ENCODE measurements at places on chromosomes 3 and 15. TPM values are rescaled to one million over a fixed set of nuclear protein-coding genes. Genes with fewer than 3 reads are reported as not detected.

CCR3 gene
- total RNA-seq = not detected

NLGN1 gene
- not detected for total RNA-seq

NCBP2 gene
- total RNA-seq = 45.7 TPM

PLSCR5 gene
- total RNA-seq = not detected

HRH1 gene
- 6.1 TPM for total RNA-seq

CX3CR1 gene
- total RNA-seq = 0.04 TPM

GPR176 gene
- 7.7 TPM for total RNA-seq

ZNF280D gene
- total RNA-seq = 13.9 TPM

TMEM108 gene
- total RNA-seq = not detected

HACL1 gene
- total RNA-seq = 23.7 TPM

SLC24A5 gene
- not detected for total RNA-seq

SERPINI2 gene
- total RNA-seq = not detected

CACNA2D2 gene
- 0.48 TPM for total RNA-seq

ITGB5 gene
- total RNA-seq = 460 TPM

WDR93 gene
- 0.26 TPM for total RNA-seq

GOLGA8R gene
- total RNA-seq = 0.07 TPM

ATRIP gene
- total RNA-seq = 7.7 TPM

C3orf49 gene
- total RNA-seq = not detected

ZNF710 gene
- 19.9 TPM for total RNA-seq

ITIH1 gene
- not detected for total RNA-seq

HAPLN3 gene
- 23.6 TPM for total RNA-seq

CAMK1 gene
- 16.4 TPM for total RNA-seq

MNS1 gene
- 2.4 TPM for total RNA-seq

EXD1 gene
- total RNA-seq = 0.35 TPM

REC114 gene
- not detected for total RNA-seq

NEK10 gene
- 0.64 TPM for total RNA-seq

CCR9 gene
- total RNA-seq = not detected

LINGO1 gene
- total RNA-seq = 11.1 TPM

SLC9C1 gene
- not detected for total RNA-seq

DALRD3 gene
- total RNA-seq = 24.1 TPM

BTLA gene
- 0.14 TPM for total RNA-seq

GOLIM4 gene
- total RNA-seq = 17.2 TPM

XCR1 gene
- total RNA-seq = not detected

CHAC1 gene
- total RNA-seq = 8.8 TPM

CERS3 gene
- not detected for total RNA-seq

ITPKA gene
- total RNA-seq = 13.2 TPM

SLC12A1 gene
- not detected for total RNA-seq

RETNLB gene
- not detected for total RNA-seq

STRIT1 gene
- not detected for total RNA-seq

SAMMSON gene
- not detected for total RNA-seq

CILP gene
- 0.67 TPM for total RNA-seq

AAGAB gene
- 69.5 TPM for total RNA-seq

LYZL4 gene
- not detected for total RNA-seq

CDHR4 gene
- total RNA-seq = 0.24 TPM

PTH1R gene
- total RNA-seq = 1.4 TPM

PLA2G4D gene
- total RNA-seq = not detected

SENP5 gene
- total RNA-seq = 8.9 TPM

STXBP5L gene
- not detected for total RNA-seq

UBL7 gene
- total RNA-seq = 41.9 TPM

MUC20 gene
- total RNA-seq = 0.74 TPM

COL6A5 gene
- total RNA-seq = not detected

SKOR1 gene
- total RNA-seq = not detected

EPHB3 gene
- total RNA-seq = 0.33 TPM

GPR149 gene
- not detected for total RNA-seq

KCNAB1 gene
- total RNA-seq = not detected

NR2E3 gene
- 0.09 TPM for total RNA-seq

GOLGA6A gene
- 0.32 TPM for total RNA-seq

Measured in A549 treated with dexamethasone at 1 μM for 4 hours (cell line).